ENCODE measurements at places on chromosomes 16 and 17. TPM values are rescaled to one million over a fixed set of nuclear protein-coding genes. Genes with fewer than 3 reads are reported as not detected.

DNA sequence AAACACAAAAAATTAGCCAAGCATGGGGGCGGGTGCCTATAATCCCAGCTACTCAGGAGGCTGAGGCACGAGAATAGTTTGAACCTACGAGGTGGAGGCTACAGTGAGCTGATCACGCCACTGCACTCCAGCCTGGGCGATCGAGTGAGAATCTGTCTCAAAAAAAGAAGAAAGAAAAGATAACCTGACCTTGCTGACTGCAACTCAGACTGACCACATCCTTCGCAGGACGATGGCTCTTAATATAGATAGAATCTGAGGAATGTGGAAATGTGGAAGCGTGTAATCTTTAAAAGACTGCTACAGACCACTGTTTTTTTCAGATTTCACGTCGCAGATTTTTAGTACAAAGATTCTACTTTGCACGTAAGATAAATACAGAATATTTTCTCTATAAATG lies 37.8 kb downstream of the KLHDC4 start:
- no peak for DNase-seq

DNA sequence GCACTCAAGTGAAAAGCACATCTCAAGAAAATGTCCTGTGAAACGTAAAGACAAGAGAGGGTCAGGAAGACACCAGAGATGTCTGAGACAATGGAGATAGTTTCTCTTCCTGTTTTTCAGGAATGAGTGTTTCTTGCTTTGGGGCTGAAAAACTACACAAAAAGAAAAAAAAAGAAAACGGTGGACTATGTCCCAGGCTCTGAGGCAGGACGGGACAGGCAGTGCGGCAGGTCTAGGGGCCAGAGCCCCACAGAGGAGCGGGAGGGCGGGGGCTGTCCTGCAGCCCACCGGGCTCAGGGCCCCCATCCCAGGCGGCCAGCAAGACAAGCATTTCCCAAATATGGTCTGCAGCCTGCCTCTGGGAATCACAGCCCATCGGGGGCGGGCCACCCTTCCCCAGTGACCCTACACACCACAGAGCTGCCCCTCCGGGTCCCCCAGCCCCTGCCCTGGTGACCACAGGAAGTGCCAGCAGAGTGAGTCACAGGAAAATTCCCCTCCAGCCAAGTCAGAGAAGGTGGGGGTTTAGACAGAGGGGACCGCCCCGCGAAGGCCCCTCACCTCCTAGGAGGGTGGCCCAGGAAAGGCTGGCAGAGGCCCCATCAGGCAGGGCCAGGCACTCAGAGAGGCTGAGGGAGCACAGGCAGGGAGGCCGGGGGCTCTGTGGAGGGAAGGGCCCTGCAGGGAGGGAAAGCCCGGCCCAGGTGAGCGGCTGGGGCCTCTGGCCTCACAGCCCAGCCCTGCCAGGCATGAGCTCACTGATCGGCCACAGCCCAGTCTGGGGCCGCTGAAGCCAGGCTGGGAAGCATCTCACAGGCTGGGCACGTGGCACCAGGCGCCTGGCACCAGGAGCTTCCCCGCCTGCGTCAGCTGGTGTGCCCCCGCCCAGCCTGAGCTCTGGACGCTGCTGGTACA lies 6.3 kb downstream of the BCAR1 start:
- DNase-seq, result peak; percentile 99

GRCh38 chr17:58913971-58914769 lies 158.5 kb downstream of the PPM1E start:
- DNase-seq, result no peak

DNA sequence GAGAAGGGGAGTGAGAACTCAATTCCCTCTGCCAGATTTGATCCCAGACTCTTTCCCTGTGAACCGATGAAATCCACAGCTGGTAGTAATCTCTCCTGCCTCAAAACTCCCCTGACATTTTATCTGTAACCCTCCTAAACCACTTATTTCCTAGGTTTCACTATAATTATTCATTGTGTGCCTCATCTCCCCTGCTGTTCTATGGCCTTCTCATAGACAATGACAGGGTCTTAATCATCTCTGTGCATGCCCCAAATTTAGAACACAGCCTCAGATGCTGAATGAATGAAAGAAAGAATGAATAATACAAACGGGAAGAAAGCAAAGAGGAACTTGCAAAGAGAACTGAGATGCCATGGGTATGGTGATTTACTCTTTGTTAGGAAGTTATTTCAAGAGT lies 451.1 kb downstream of the HS3ST3B1 start:
- no peak for DNase-seq

GRCh38 chr17:80212511-80212910 lies 7.6 kb downstream of the SGSH start:
- no peak for DNase-seq

- DNase-seq, result no peak
Measured at GRCh38 chr16:73216932-73217331, 169.0 kb upstream of the ZFHX3 start.

- no peak for DNase-seq
Measured at GRCh38 chr16:17331071-17331607, 139.6 kb downstream of the XYLT1 start.

DNA sequence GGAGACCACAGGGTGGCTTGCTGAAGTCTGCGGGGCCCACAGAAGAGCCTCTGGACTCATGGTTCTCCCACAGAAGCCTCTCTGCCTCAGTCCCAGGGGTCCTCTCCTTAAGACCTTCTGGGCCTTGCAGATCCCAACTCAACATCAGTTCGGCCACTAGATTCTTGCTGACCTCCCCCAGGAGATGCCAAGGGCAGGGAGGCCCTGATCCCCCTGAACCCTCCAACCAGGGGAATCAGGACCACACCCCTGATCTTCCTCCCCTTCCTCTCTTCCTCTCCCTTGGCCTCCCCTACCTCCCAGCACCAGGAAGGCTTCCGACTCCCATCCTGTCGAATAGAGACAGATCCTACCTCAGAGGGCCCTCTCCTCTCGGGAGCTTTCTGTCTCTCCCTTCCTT lies 53.4 kb downstream of the NOS2 start:
- DNase-seq, result no peak

DNA sequence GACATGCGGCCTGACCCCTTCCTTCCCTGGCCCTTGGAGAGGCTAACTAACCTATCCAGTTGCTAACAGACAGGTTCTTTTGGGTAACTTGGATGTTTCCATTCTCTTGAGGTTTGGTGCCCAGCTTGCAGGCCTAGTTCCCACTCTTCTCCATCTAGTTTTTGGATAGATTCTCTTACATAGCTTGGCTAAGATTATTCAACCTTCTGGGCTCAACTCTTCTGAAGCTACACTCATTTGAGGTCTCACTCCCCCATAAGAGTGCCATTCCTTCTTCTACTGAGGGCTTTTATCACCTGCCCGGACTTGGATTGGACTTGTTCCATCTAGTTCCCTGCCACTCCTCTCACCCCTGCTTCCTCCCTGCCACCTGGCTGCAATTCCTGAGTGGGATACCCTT lies 44.1 kb upstream of the MARCHF10 start:
- no peak for DNase-seq

DNA sequence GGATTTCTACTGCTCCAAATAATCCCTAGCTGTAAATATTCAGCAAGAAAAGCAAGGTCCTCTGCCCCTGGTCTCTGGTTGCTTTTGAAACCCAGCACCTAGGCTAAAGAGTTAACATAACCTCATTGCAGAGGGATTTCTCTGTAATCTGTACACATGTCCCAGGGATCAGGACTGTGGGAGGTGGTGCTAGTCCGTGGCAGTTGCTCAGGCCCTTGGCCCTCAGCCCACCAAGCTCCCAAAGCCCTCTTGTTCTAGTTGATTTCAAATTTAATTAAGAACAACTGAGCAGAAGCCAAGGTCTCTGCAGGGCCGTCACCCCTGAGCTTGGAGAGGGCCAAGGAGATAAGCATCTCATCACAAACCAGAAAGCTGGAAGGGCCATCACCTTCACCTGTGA lies 181.1 kb downstream of the SOX9 start:
- DNase-seq, result no peak

DNA sequence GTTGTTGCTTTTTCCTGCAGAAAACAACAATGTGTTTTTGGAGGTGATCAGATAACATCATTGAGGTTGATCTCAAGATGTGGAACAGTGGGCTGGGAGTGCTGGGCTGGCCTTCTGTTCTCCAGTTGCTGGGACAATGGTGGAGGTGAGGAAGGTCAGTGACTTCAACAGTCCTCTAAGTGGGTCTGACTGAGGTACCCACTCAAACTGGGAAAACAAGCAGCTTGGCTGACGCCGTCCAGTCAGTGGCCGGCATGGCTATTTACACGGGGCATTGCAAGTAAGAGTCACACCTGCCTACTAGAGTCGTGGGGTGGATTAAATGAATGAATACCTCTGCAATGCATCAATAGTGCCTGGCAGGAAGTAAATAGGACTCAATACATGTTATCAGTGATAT lies 386.7 kb upstream of the ZFHX3 start:
- DNase-seq, result no peak

DNA sequence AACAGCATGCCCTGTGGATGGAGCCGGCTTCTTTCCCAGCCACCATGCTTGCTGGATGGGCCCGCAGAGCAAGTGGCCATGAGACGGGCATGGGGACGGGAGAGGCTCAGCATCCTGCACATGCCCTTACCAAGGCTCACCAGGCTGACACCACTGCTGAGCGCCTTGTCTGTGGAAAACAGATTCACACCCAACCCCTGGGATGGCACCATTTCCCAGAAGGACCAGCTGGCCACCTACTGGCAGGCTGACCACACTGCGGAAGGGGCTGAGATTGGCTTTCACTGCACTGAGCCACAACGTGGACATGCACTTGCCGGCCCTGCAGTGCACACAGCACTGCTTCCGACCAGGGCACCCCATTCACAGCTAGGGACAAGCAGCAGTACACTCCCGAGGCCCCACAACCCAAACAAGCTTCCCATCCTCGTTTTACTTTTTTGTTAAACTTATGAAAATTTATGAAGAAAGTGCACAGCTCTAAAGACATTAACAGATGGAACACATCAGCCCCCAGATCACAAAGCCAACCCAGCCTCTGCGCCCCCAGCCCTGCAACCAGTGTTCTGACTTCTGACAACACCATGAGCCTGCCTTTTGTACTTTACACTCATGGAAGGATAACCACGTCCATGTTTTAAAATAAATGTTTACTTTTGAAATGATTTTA lies 13.9 kb upstream of the KRTAP17-1 start:
- peak; percentile 57 for DNase-seq

DNA sequence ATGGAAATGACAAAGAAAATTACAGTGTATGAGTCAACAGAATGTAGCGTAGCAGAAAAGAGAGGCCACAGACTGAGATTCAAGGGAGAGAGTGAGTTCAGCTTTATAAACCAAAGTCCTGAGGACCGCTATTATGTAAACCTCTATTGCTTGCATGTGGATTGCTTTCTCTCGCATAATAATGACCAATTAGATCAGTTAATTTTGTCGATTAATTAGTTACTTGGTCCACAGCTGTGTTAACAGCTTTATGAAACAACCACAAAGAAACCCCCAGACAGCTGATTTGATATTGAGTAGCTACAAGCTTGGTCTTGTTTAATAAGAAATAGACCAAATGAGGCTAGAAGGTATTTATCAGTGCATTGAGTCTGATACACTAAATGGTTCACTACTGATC lies 291.8 kb upstream of the ERCC4 start:
- DNase-seq, result no peak

DNA sequence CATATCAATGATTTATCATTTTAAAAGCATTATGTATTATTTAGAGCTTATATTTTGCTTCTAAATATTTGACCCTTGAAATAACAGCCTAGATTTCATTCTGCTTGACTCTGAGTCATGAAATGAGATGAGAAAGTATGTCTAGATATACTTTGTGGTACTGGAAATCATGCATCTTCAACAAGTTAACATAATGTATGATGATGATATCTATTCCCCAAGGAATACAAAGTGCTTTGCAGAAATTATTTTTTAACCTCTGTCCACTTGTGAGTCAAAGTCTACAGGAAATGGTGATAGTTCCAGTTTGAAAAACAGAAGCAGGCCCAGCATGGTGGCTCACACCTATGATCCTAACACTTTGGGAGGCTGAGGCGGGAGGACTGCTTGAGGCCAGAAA lies 36.1 kb downstream of the GOSR1 start:
- DNase-seq, result no peak

GRCh38 chr17:34435182-34435928 lies 72.3 kb upstream of the CCL1 start:
- DNase-seq, result no peak

GRCh38 chr17:43814026-43814425 lies 18.9 kb downstream of the MPP3 start:
- DNase-seq, result no peak

- peak; percentile 64 for DNase-seq
Measured at GRCh38 chr16:70638814-70639792, 7.3 kb upstream of the IL34 start.

DNA sequence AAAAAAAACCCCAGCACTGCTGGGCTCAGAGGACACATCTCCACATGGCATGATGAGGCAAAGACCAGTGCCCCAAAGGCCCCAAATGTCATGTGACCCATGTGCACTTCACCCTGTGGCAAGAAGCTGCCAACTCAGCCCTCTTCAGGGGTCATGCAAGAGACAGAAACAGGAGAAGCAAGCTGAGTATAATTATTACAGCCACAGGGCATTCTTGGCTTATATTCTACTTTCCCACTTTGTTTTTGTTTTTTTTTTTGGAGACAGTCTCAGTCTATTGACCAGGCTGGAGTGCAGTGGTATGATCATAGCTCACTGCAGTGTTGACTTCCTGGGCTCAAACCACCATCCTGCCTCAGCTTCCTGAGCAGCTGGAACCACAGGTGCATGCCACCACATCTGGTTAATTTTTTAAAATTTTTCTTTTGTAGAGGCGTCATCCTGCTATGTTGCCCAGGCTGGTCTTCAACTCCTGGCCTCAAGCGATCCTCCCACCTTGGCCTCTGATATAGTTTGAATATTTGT lies 32.7 kb upstream of the LITAF start:
- DNase-seq, result no peak

DNA sequence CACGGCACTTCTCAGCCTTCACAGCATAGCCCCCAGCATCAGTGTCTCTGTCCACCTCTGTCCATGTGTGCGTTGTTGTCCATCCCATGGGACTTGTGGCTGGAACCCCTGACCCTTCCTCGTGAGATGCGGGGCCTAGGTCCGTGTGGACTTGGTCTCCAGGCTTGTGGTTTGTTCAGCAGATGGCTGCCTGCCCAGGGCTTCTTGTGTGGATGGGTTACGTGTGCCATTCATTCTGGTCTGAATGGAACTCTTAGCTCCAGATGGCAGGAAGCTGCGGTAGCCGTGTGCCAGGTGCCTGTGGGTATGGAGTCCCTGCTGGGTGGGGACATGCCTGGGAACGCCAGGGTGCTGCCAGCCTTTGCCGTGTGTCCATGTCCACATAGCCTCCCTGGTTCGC lies 31.7 kb upstream of the NUDT16L1 start:
- no peak for DNase-seq

GRCh38 chr16:73143576-73144422 lies 95.9 kb upstream of the ZFHX3 start:
- no peak for DNase-seq

DNA sequence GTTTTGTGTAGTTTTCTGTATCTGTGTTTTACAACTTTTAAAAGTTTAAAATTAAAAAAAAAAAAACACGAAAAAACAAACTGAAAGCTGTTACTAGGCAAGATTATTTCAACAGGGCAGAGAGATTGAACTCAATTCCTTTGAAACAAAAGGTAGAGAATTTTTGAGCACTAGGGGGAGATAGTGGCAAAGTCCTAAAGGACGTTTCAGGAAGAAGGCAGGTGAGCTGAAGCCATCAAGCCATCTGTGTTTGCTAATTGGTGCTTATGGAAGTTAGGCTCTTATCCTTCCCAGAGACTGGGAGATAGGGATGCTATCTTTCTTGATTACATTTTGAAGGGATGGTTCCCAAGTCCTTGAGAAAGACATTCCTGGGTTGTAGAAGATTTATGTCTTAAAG lies 70.6 kb upstream of the CLEC3A start:
- no peak for DNase-seq

The RNF227 gene
- total RNA-seq, result 0.90 TPM

The SLFN12L gene
- total RNA-seq, result not detected

The KRTAP4-1 gene
- not detected for total RNA-seq

The PLA2G10 gene
- not detected for total RNA-seq

The SPHK1 gene
- 122 TPM for total RNA-seq

Data from HT1080 (cell line).